ENCODE measurements at places on chromosomes 13 and 19.

- DNase-seq, result no peak
These were observed 299.1 kb downstream of the ZNF536 start for GRCh38 chr19:30671367-30671619.

GRCh38 chr13:25652764-25653163 lies 281.0 kb downstream of the ATP8A2 start:
- DNase-seq, result no peak

- DNase-seq, result peak; percentile 43
These were observed 3.1 kb upstream of the PTPRH start for GRCh38 chr19:55212447-55212846.

GRCh38 chr19:40355975-40356680 lies 7.6 kb downstream of the PLD3 start:
- no peak for DNase-seq

DNA sequence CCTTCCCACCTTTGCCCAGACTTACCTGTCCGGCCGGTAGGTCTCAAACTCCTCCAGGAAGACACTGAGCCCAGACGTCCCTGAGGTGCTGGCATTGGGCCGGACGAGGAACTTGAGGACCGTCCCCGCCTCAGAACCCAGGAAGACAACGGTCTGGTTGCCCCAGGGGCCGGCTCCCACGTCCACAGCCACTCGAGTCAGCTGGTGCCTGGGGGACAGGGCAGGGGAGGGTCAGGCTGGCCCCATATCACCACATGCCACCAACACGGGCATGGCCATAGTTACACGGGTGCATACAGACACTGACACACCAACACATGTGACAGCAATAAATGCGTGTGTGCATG lies 8.4 kb upstream of the LRG1 start:
- no peak for DNase-seq

DNA sequence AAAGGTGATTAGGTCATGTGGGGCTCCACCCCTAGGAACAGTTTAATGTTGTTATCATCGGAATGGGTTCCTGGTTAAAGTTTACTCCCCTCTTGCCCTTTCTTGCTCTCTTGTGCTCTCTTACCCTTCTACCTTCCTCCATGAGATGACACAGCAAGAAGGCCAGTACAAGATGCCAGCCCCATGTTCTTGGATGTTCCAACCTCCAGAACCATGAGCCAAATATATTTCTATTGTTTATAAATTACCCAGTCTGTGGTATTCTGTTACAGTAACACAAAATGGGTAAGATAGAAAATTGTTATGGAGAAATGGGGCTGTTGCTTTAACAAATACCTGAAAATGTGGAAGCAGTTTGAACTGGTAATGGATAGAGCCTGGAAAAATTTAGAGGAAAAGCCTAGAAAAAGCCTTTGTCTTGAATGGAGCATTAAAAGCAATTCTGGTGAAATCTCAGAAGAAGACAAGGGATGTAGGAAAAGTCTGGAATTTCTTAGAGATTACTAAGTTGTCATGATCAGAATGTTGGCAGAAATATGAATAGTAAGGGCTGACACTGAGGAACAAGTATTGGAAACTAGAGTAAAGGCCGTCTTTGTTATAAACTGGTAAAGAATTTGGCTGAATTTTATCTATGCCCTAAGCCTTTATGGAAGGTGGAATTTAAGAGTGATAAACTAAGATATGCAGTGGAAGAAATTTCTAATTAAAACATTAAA lies 53.5 kb upstream of the TSC22D1 start:
- no peak for DNase-seq

DNA sequence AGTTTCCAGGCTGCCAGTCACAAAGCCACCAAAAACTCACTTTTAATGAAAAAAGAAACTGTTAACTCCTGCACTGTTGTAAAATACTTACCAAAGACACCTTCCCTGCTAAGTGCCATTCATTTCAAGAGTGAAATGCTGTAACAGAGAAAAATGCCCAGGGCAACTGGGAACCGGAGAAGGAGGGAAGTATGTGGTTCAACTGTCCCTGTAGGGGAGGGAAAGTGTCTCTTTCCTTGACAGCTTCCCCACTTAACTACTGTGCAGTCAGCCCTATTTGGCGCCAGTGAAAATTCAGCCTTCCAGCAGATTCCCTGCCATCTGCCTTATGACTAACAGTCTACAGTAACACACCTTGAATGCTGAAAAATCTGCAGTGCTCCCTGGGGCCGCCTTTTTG lies 789.0 kb downstream of the DIAPH3 start:
- DNase-seq, result no peak

DNA sequence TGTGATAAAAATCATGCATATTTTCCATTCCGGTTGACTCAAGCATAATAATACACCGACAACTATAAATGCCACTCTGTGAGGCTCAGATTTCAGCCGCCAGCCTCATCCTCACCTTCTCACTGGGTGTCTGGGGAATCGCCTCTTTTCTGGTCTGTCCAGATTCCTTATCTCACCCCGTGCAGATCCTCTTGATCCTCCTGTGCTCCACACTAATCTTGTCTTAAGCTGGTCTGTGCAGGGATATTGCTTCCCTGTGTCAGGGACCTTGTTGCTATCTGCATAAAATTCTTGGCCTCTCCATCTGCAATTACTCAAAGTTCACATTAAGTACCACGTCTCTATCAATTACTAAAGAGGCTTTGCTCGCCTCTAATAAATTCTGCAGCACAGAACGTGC lies 116.6 kb upstream of the SPACA7 start:
- DNase-seq, result no peak

All from stimulated activated naive CD8-positive, alpha-beta T cell treated with anti-CD3 and anti-CD28 coated beads, Interleukin-15, amount 100 ng/mL, for 72 hours (primary cell).